SK-MEL-5 (cell line): ENCODE measurements at places on chromosomes 7 and 10.

GRCh38 chr7:78055001-78055573, 256.5 kb downstream of the PHTF2 start:
- DNase-seq: no peak

GRCh38 chr7:157568770-157569584, 232.2 kb downstream of the DNAJB6 start:
- no peak for DNase-seq

DNA sequence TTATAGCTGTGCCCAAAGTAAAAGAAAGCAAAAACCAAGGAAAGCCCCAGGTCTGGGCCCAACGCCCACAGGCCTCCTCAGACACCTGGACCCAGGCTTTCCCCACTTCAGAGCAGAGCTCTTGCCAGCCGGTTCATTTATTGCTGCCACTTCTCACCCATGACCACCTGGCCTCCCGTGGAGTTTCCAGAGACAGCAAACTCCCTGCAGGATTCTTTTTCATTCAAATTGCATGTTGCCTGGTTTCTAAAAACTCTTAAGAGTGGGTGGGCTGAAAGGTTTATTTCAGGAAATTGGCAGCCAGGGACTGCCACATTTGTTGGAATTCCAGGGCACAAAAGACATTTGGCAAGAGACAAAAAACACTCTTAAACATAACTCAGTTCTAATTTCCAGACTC, 4.7 kb downstream of the VOPP1 start:
- DNase-seq: no peak

- DNase-seq: no peak
These were observed 361.5 kb downstream of the RPS24 start for GRCh38 chr10:78395162-78395561.

GRCh38 chr10:98195120-98195519, 60.7 kb downstream of the R3HCC1L start:
- no peak for DNase-seq

DNA sequence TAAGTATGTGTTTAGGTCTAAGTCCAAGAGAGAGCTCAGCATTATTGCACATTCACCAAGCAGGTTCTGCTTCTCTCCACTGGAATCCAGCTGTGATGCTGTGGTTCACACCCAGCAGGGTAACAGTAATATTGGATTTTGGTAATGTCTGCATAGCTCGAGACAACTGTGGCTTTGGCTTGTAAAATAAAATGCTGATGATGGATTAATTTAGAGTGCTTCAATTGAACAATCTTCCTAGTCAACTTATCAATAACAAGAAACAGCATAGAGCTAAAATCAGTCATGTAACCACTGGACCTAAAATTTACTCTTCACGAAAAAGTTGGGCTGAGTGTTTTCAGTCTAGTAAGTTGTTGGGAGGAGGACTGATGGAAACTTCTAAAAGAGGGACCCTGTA, 709.2 kb downstream of the TYW1 start:
- no peak for DNase-seq

GRCh38 chr10:119651514-119652360, 557 bp downstream of the BAG3 start:
- no peak for DNase-seq

DNA sequence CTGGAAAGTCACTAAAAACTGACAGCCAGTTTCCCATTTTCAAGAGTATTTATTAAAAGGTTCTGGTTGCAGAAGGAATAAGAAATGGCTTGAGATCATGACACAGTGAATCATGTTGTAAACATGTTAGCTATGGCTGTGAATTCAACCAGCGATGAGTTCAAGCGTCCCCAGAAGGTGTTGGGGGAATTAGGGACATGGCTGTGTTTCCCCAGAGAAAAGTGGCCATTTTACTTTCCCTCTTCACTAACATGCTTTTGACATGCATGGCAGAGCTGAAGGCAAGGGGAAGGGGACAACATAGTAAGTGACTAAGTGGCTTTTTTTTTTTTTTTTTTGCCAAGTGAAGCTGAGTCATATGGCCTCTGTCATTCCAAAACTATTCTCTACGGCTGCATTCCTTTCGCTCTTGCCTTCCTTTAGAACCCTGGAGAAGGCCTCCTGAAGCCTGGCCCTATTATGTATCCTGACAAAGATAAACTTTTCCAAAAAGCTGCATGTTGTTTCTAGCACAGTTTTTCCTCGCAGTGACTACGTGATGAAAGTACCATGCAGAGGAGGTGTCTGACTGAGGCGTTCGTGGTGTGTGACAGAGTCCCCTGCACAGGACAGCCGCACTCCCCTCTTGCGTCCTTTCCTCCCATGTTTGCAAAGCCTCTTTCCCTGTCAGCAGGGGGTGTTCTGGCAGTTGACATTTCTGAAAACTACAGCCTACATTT, 46.9 kb downstream of the EGFR start:
- no peak for DNase-seq
